ENCODE measurements at places on chromosomes 3 and 15. TPM values are rescaled to one million over a fixed set of nuclear protein-coding genes. Genes with fewer than 3 reads are reported as not detected.

Gene CACNA2D2
- total RNA-seq, result not detected

Gene SLC6A20
- not detected for total RNA-seq

Gene CCR2
- total RNA-seq, result not detected

Gene IFRD2
- 47.1 TPM for total RNA-seq

Gene MESP2
- total RNA-seq, result not detected

Gene CPEB1
- 0.72 TPM for total RNA-seq

Gene SNAP23
- total RNA-seq, result 84.2 TPM

Gene SERPINI1
- total RNA-seq, result 5.5 TPM

Gene TMEM40
- not detected for total RNA-seq
